Stimulated activated CD8-positive, alpha-beta memory T cell treated with anti-CD3 and anti-CD28 coated beads, Interleukin-2, amount 100 ng/mL, for 48 hours (primary cell): ENCODE measurements at places on chromosomes 5 and 9.
A peak's percentile ranks its signal among the peaks of the same experiment; 100 is the strongest.

GRCh38 chr5:79829260-79829659, 139.6 kb downstream of the CMYA5 start:
- no peak for DNase-seq

- DNase-seq, result no peak
Observed at GRCh38 chr5:152641970-152642805, 237.1 kb upstream of the NMUR2 start.

- DNase-seq, result peak; percentile 82
Observed at GRCh38 chr9:127802576-127803443, at the start of gene FPGS. Gene FPGS (plus strand): TSS chr9:127802882. CDS start chr9:127802925, 43 bp downstream.

GRCh38 chr9:109590966-109591365, 92.9 kb upstream of the PTPN3 start:
- no peak for DNase-seq

DNA sequence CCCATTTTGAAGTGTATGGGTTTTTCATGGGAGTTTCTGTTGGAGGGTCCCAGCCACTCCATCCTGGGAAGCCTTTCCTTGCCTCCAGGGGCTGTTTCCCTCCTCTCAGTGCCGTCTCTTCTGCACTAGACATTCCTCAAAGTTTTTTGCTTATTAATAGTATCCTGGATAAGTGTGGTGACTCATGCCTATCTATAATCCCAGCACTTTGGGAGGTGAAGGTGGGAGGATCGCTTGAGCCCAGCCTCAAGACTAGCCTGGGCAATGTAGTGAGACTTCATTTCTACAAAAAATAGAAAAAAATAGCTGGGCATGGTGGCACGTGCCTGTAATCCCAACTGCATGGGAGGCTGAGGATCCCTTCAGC, 43.1 kb downstream of the RALGPS1 start:
- DNase-seq, result no peak

- no peak for DNase-seq
Observed at GRCh38 chr5:6220346-6221088, 157.8 kb downstream of the MED10 start.

GRCh38 chr5:111310711-111311620, 86.8 kb downstream of the CAMK4 start:
- no peak for DNase-seq

DNA sequence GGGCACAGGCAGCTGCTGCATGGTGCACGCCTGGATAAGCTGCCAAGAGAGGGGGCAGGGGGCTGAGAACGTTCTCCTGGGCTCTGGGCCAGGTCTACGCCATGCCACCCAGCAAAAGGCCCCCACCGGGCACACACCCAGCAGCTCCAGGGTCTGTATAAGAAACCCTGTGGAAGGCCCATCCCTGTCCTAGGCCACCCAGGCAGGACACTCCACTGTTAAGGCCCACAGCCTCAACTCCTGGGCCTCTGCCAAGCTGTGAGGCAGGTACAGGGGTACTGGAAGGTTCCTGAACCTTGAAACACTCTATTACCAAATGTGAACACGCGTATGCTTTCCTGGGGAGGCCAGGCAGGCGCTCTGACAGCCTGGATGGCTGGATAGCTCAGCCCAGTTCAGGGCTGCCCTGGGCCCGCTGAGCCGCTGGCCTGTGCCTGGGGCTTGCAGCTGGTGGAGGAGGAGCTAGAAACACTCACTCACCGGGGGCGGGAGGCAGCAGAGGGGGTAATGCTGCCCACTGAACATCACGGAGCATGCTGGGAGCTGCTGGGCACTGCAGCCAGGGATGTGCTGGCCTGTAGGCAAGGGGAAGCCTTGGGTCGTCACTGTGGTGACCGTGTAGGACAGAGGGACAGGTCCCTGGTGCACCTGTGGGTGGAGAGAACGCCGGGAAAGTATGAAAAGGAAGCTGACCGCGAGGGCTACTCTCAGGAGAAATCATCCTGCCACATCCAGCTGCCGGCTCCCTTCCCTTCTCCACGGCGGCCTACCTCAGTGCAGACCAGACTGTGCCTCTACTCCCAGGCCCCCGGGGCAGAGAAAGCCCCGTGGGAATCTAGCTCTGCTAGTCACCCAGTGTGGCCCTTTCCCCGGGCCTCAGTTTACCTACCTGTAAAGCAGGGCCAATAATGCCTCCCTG, 6.0 kb downstream of the RNF44 start:
- DNase-seq, result no peak

DNA sequence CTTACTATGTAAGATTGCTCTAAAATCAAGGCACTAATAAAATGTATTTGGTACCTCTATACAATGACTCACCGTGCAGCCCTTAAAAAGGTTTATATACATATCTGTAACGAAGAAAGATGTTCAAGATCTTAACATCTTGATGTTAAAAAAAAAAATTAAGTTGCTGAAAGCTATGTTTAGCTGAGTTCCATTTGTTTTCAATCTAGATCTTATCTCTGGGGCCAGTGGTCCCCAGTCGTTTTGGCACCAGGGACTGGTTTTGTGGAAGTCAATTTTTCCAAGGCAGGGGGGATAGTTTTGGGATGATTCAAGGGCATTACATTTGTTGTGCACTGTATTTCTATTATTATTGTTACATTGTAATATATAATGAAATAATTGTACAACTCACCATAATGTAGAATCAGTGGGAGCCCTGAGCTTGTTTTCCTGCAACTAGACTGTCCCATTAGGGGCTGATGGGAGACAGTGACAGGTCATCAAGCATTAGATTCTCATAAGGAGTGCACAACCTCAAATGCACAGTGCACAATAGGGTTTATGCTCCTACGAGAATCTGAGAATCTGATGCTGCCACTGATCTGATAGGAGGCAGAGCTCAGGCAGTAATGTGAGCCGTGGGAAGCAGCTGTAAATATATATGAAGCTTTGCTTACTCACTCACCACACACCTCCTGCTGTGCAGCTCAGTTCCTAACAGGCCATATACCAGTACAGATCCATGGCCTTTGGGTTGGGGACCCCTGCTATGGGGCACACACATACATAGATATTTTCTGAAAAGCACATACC, 27.6 kb upstream of the TSLP start:
- no peak for DNase-seq

DNA sequence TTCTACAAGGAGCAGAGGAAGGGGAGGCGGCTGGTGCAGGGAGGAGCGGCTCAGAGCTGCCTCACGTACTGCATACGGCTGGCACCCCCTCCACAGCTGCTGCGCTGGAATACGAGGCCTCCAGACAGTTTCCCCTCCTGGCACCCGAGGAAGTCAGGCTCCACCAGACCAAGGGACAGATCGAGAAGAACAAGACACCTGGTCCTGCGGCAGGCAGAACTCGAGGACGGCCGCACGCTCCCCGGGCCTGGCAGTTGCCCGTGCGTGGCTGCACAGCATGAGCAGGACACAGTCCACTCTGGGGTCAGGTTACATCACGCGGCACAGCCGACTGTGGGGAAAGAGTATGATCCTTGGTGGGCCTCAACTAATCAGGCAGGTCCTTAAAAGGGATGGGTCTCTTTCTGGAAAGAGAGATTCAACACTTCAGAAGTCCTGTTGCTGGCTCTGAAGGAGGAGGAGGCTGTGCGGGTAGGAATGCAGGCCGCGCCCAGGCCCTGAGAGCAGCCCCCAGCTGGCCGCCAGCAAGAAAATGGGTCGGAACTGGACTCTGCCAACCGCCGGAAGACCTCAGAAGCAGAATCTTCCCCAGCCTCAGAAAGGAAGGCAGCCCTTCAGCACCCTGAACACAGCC, 11.6 kb downstream of the UBAC1 start:
- no peak for DNase-seq

GRCh38 chr9:88661759-88662158, 126.8 kb downstream of the NXNL2 start:
- DNase-seq, result no peak

- no peak for DNase-seq
Observed at GRCh38 chr5:10593531-10594181, 29.8 kb downstream of the ANKRD33B start.

DNA sequence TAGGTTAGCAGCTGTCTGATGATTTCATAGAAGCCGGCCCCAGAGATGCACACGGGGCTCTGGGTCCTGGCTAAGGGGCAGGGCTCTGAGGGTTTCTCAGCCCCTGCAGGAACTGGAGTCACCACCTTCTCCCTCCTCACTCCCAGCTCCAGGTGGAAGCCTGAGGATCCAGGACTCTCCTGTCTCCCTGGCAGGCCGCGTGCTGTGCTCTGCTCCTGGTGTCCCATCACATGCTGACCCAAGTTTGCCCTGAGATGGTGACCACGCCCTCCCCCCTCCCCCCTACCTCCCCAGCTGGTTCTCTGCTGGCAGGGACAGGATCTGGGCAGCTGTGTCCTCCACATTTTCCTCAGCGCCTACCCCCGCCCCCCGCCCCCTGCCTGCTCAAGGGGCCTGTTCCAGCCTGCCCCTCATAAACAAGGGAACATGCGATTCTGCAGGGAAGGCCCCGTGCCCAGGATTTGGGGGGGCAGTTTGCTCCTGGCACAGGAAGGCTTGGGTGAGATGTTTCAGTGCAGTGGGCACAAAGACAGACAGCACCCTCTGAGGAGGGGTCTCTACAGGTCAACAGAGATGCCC, 87.4 kb downstream of the PSD2 start:
- DNase-seq, result no peak

DNA sequence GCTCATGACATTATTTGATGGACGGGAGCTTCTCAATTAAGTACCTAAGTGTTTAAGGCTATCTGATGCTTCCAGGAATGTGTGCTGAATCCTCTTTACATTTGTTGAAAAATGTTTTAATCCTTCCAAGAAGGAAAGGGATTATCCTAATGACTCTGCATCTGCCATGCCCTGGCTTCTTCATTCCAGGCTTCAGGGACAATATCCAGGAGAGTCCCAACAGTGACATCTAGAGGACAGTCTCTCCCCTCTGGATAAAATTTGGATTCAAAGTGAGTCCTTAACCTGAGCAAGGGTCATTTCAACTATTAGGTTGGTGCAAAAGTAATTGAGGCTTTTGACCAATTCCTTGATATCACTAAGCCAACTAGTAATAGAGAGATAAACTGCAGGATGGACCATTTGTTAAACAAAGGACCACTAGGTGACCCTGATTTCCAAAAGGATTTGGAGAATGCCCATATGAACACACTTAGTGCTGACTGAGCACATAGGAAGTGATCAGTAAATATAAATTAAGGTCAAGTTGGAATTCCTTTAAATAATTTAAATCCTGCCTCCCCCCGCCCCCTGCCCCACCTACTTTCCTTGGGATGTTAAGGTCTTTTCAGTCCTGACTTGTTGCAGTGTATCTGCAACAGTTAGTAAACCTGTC, 19.1 kb downstream of the TNFSF8 start:
- no peak for DNase-seq

DNA sequence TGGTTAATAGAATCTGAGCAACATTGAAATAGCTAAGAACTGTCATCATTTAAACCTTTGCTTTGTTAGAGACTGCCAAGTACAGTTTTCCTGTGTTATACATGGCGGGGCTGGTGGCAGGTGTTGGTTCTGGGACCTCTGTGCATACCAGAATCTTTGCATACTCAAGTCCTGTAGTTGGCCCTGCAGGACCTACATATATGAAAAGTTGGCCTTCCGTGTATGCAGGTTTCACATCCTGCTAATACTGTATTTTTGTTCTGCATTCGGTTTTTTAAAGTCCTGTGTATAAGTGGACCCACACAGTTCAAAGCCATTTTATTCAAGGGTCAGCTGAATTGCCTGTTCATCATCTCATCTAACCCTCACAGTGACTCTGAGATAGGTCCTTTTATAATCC, 36.4 kb downstream of the LARP1 start:
- DNase-seq, result no peak

DNA sequence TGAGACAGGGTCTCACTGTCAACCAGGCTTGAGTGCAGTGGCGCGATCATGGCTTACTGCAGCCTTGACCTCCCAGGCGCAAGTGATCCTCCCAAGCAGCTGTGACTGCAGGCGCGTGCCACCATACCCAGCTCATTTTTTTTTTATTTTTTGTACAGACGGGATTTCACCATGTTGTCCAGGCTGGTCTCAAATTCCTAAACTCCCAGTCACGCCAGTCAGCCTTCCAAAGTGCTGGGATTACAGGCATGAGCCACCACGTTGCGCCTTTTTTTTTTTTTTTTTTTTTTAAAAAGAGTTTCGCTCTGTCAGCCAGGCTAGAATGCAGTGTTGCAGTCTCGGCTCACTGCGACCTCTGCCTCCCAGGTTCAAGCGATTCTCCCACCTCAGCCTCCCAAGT, 27.1 kb upstream of the SRP19 start:
- no peak for DNase-seq

- no peak for DNase-seq
Observed at GRCh38 chr5:180329138-180329435, 24.0 kb downstream of the GFPT2 start.

DNA sequence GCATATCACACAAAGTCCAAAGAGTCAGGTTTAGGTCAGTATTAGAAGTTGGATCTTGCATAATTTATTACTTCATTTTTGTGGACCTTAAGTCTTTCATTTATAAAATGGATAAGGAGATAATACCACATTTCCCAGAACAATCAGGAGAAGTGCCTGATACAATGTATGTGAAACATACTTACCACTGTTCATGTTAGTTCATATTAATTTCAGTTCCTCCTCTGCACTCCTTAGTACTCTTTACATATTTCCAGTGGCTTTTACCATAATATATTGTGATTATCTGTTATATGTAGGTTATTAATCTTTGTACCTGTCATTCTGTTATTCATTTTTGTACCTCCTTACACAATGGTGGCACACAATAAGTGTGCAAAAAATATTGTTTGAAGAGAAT, 214.4 kb downstream of the ARL15 start:
- DNase-seq, result no peak

- DNase-seq, result no peak
Observed at GRCh38 chr5:154618696-154619095, 136.5 kb upstream of the LARP1 start.

DNA sequence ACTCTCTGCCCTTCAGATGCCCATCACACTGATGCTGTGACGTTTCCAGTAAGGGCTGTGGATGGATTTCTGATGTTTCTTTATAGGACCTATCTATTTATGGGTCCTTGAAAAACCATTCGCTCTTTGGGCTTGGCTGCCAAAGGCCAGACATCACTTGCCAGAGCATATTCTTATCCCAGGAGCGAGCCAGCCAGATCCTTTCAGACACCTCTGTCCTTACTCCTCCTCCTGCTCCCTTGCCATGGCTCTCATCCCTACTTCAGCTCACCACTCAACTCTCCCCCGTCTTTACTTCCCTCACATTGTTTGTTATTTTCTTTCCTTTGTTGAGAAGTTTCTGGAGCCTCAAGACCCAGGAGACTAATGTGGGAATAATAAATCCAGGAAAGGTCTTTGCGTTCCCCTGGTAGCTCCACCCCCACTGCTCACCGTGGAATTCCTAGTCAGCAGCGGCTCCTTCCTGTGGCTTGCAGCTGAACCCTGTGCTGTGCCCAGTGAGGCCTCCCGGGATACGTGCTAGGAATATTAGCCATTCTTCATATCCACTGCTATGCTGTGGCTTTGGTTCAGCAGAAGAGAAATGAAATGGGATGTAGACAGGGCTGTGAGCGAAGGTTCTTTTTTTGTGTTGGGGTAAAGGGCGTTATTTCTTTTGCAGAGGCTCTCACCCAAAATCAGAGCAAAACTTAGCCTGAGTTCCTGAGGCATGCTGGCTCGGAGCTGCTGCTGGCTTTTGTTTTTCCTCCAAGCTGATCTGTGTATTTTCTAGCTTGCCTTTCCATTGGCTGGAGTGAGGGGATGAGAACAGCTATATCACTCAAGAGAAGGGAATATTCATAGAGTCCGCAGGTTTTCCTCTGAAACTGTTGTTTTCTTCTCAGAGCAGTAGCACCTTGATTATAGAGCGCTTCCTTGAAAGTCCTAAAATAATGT, 171.1 kb downstream of the SAXO1 start:
- DNase-seq, result no peak
